ENCODE measurements at places on chromosomes 3 and 15.

- no peak for DNase-seq
Measured at GRCh38 chr3:181623924-181624694, 87.6 kb upstream of the SOX2 start.

DNA sequence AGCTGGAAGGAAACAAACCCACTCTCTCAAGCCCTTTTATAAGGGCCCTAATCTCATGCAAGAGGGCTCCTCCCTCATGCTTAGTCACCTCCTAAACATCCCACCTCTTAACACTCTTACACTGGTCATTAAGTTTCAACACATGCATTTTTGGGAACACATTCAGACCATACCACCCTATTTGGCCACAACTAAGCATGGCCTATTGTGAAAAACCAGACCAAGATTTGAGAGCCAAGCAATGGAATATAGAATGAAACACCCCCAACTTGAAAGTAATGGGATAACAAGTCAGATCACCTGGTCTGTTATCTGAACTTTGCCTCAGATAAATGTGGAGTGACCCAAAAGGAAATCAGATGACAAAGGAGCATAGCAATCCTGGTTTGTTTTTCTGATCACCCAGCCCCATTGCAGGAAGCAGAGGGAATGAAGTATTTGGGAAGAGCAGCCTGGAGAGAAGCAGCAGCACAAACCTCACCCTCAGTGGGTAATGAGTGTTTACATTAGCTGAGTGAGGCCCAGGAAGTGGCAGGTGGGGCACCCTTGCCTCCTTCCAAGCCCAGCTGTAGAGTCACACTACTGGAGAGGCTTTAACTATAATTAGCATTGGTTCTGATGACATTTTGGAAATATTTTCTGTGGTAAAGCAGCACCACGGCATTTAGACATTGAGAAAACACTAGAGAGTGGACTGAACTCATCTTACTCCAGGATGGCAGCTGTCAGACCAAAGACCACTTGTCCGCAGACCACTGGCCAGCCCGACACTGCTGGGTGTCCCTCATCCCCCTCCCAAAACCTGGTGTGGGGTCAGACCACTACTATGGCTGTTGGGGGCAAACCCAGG lies 48.8 kb upstream of the PRTG start:
- peak; percentile 69 for DNase-seq

- no peak for DNase-seq
Measured at GRCh38 chr3:105456017-105456416, 89.3 kb downstream of the ALCAM start.

- no peak for DNase-seq
Measured at GRCh38 chr3:14883226-14883625, 64.2 kb upstream of the NR2C2 start.

- DNase-seq = no peak
Measured at GRCh38 chr3:56919137-56919796, 117.5 kb upstream of the ARHGEF3 start.

GRCh38 chr15:40943764-40944365 lies 9.4 kb upstream of the CHAC1 start:
- no peak for DNase-seq

DNA sequence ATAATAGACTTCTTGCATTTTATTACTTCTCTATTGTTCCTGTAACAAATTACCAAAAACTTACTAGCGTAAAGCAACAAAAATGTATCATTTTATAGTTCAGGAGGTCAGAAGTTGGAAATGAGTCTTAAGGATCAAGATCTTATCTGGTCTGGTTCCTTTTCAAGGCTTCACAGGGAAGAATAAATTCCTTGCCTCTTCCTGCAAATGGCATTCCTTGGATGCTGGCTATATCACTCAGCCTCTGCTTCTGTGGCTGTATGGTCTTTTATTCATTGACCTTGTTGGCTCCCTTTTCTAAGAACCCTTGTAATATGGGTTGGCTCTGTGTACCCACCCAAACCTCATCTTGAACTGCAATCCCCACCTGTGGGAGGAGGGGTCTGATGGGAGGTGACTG lies 478.4 kb upstream of the THBS1 start:
- DNase-seq = no peak

DNA sequence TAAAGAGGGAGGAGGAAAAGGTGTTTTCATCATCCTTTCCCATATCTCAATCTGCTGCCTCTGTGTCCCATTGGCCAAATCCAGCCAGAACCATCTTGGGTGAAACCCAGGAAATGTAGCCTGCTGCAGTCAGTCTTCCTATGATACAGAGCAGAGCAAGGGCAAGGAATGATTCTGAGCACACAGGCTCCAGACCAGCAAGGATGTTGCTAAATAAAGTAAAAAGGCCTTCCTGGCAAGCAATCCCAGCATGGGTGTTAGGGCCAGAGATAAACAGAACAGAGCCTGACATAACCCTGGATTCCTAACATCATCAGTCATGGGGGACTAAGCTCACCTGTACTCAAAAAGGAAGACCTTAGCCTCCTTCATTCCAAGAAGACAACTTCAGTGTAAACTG lies 90.7 kb upstream of the AGTR1 start:
- no peak for DNase-seq

DNA sequence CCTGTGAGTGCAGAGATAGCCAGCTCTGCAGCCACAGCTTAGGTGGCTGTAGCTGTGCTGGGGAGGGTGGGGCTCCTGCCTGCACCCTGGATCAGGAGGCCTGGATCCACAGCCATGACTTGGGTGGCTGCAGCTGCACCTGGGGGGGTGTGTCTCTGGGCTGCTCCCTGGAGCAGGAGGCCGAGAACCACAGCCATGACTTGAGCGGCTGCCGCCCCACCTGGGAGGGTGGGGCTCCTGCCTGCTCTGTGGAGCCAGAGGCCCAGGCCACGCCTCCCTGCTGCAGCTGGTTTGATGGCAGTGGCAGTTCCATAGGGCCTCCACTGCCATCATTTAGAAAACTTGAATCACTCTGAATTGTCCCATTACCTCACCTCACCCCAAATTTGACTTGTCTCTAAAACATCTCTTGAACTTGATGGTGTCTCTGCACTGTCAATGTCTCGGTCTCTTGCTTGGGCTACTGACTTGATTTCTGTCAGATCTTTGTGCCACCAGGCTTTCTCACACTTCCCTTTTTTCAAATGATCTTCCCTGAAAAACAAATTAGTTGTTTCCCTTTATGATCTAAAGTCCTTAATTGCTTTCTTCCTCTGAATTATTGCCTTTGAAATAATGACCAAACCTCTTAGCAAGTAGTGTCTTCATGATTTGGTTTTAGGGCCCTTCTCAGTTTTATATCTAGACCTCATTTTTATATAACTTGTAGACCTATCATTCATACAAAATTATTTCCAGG lies 313.2 kb upstream of the MME start:
- no peak for DNase-seq

DNA sequence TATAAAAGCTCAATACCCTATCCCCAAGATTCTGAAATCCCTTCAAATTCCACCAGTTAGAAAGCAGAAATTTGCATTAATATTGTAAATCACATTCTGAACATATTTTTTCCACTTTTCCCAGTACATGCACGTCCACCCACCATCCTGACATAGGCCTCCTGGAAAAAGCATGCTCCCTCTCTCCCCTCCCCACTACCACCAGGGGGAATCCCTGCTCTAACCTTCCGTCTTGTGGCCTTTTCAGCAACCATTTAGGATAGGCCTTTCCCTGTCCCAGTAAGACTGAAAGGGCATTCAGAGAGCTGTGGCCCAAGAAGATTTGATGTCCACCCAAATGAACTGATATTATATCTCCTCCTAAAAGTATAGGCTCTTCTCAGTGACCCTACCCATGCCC lies 182.1 kb downstream of the ARRDC4 start:
- DNase-seq = no peak
